ENCODE measurements at places on chromosomes 5 and 9.

DNA sequence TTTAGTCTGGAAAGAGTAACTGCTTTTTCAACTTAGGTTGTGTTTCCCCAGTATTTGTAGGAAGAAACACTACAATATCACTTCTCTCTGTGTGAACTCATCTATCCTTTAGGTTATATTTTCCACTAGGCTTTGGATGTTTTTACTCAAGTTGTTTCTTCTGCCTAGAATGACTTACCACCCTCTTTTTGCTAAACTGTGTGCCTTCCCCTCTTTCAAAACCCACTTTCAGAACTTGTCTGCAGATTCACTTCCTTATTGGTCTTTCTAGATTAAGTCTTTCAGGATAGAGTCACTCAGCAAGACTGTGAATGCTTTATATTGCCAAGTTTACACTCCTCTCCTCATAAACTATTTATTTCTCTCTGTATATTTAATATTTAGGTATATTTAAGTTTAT is 14.2 kb upstream of the CAST start:
- DNase-seq = no peak

GRCh38 chr5:138468133-138468965 is 3.1 kb downstream of the EGR1 start:
- DNase-seq = no peak

DNA sequence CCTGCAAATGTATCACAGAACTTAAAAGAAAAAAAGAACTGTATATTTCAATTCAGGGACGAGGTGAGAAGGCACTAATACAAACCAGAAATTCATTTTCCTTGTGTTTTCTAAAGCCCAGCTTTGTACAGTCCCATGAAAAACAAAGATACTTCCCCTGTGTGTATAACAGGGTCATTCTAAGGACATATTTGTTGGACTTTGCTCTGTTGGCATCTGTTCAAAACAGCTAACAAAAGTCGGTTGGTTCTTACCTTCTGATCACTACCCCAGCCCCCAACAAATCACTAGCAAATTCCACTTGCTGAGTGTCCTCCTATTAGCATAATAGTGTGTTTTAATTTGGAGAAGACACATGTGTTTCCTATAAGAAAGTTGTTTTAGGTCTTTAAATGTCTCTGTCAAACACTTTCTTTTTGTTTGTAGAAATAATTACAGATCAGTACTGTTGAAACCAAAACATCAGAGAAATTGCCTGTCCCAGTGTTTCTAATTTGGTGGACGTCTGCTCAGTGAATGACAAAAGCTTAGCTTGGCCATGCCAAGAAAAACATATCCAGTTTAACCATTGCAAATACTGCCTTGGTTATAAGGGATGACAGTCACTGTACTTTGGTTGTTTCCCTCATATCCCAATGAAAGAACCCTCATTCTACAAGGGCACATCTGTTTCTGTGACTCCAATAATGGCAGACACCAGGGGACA is 480.5 kb downstream of the EBF1 start:
- no peak for DNase-seq

DNA sequence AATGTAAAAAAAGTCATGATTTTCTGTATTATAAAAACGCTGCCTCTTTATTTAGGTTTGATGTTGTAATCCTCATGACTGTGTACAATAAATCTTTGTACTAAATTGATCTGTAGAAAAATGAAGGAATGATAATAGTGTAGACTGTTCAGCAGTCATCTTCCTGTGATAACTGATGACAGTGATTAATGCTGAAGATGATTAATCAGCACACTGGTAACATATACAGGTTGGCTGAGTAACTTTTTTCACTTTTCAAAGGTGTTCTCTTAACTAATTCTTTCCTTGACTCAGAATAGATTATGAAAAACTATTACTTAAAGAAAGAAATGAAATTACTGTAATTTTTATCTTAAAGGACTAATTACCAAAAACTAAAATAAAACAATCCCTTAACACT is 122.5 kb downstream of the RFX3 start:
- no peak for DNase-seq

- DNase-seq = no peak
These were observed 8.2 kb downstream of the PDLIM7 start for GRCh38 chr5:177489119-177489716.

Measured in activated naive CD4-positive, alpha-beta T cell (primary cell).